Stomach (tissue), 19 donors: ENCODE measurements at places on chromosomes 7 and 10.

DNA sequence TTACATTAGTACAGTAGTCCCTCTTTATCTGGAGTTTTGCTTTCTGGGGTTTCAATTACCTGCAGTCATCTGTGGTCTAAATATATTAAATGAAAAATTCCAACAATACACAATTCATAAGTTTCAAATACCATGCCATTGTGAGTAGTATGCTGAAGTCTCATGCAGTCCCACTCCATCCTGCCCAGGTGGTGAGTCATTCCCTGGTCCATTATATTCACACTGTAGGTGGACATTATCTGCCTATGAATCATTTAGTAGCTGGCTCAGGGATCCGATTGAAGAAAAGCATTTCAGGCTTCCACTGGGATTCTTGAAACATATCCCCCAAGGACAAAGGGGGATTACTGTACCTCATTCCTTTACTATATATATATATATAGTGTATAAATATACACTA is 298.2 kb upstream of the GALNT17 start:
- DNase-seq = no peak

GRCh38 chr10:44924261-44925040 is 13.3 kb downstream of the TMEM72 start:
- DNase-seq = no peak

- no peak for DNase-seq
Measured at GRCh38 chr10:59677253-59677831, 32.3 kb downstream of the SLC16A9 start.

- no peak for DNase-seq
Measured at GRCh38 chr7:106768324-106768751, 96.7 kb upstream of the PIK3CG start.

- no peak for DNase-seq
Measured at GRCh38 chr10:102147561-102147960, 4.6 kb upstream of the NOLC1 start.

- peak; percentile 69 for DNase-seq
Measured at GRCh38 chr7:19747740-19748339, 25.6 kb downstream of the TMEM196 start.

- DNase-seq = no peak
Measured at GRCh38 chr10:77756319-77757232, 119.0 kb upstream of the KCNMA1 start.

DNA sequence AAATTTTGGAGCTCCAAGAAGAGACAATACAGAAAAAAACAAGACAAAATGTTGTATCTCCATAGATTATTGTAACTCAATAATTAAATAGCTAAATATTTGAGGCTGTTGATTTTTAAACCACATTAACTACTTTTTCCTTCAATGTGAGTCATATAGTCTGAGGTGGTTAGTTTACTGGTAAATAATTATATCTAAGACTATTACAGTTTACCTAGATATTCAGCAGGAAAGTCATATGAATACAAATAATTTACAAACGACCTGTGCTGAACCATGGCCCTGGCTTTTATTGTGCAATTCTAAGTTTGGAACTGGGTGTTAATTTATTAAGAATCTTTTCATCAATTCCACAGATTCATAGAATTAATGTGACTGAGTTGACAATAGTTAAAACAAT is 22.2 kb downstream of the CREB5 start:
- no peak for DNase-seq

- DNase-seq = no peak
Measured at GRCh38 chr7:68313806-68314205, 1284.5 kb upstream of the AUTS2 start.

DNA sequence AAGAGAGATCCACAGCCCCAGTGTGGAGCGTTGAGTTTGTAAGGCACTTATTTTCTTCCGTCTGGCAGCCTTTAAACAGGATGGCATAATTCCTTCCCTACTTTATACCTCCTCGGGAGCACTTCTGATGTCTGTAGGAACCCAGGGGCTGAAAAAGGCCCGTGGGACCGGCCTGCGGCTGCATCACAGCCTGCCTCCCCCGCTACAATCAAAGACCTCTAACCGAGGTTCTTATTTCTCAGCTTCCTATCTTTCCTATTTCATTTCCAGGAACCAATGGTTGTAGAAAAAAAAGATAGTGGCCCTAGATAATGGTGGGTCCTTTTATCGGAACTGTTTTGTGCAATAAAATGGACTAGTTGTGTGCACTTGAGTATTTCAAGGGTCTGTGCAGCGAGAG is 4.1 kb upstream of the CTBP2 start:
- DNase-seq = no peak

GRCh38 chr10:89308266-89308665 is 6.4 kb downstream of the IFIT2 start:
- DNase-seq = no peak

- DNase-seq = no peak
Measured at GRCh38 chr10:119518176-119518575, 24.3 kb downstream of the RGS10 start.

GRCh38 chr10:112631501-112632400 is 184.7 kb downstream of the VTI1A start:
- DNase-seq = no peak

DNA sequence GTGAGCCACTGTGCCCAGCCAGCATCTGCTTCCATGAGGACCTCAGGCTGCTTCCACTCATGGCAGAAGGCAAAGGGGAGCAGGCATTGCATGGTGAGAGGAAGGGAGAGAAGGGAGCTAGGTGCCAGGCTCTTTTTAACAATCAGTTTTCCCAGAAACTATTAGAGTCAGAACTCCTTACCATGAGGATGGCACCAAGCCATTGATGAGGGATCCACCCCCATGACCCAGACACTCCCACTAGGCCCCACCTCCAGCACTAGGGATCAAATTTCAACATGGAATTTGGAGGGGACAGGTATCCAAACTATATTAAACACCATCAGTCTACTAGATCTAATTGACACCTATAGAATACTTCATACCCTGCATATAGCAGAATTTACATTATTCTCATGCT is 14.2 kb upstream of the MCM10 start:
- no peak for DNase-seq

- DNase-seq = no peak
Measured at GRCh38 chr10:79147796-79148451, 79.2 kb downstream of the ZMIZ1 start.

- DNase-seq = peak; percentile 44
Measured at GRCh38 chr7:94908323-94909178, 1.2 kb downstream of the PPP1R9A start.

DNA sequence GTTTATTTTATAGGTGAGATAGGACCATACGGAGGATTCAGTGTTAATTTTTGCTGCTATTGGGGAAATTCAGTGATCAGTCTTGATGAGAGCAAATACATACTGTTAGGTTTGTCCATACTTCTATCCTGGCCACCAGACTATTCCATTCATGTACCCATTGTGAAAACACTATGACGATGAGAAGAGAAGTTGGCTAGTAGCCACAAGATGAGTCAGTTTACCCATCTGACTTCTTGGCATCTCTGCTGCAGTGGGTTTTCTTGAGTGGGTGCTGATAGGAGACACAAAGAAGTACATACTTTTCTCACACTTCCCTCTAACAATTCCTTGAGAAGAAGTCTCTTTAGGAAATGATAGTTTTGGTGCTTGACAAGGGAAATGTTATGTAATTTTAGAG is 133.1 kb downstream of the TFPI2 start:
- DNase-seq = no peak

- no peak for DNase-seq
Measured at GRCh38 chr10:43976292-43976691, 327.6 kb upstream of the ZNF32 start.
